ENCODE measurements at places on chromosomes 3 and 15.

DNA sequence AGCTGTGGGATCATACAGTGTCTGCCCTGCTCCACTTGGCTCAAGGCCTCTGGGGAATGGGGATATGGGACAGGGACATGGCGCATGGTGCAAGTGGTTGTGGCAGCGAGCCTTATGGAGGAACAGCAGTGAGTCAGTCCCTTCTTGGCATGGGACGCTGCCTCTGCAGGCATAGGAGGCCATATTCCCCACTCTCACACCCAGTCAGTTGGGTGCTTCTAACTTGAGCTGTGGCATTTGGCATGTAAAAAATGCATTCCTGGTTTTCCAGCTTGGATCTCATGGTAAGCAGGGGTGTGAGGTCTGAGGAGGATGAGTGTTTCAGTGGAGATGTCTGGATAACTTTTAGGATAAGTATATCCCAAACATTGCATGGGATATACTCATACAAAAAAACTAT, 31.6 kb upstream of the UBE2Q2 start:
- DNase-seq, result no peak

DNA sequence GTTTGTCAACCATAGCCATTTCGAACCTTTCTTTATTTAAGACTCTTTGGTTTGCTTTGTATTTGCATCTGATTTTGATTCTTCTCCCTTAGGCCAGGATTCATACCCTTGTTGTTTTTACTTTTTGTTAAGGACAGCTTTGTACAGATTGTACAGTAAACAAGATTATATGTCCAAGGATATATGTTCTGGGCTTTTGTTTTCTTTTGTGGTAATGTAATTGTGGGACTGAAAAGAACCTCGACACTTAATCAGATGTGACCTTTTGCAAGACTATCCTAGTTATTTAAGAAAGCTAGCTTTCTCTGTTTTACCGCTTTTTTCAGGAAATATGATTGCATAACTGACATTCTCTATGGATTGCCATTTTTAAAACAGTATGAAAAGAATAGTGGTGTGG, 67.0 kb upstream of the SAMMSON start:
- DNase-seq, result no peak

- no peak for DNase-seq
Observed at GRCh38 chr15:99057020-99057419, 47.9 kb upstream of the SYNM start.

GRCh38 chr15:90463381-90463780, 66.3 kb upstream of the CRTC3 start:
- DNase-seq, result no peak

GRCh38 chr3:111577798-111578685, 17.1 kb downstream of the ZBED2 start:
- no peak for DNase-seq

- no peak for DNase-seq
Observed at GRCh38 chr3:54994111-54994513, 66.3 kb upstream of the LRTM1 start.

DNA sequence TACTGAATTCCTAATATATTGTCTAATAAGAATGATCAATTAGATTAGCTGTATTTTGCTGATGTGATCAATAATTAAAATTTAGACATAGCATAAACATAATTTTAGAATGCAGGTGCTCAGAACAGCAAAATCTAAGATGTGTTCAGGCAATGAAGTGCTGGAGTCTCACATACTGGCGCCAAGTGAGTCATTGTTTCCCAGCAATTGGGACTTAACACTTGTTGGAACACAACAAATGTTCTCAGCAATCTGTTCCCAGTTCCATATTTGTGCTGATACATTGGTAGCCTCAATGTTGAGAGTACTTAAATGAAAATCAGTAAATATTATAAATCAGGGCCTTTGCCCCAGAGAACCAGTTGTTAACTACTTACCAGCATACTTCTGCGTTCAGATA, 619.0 kb downstream of the ROBO1 start:
- no peak for DNase-seq

GRCh38 chr3:108130236-108130635, 39.4 kb upstream of the CD47 start:
- DNase-seq, result no peak

- DNase-seq, result no peak
Observed at GRCh38 chr15:56919609-56920366, 1.3 kb downstream of the TCF12 start.

- no peak for DNase-seq
Observed at GRCh38 chr15:79539401-79539800, 107.3 kb downstream of the MINAR1 start.

- DNase-seq, result no peak
Observed at GRCh38 chr3:73508330-73508954, 116.3 kb downstream of the PDZRN3 start.

DNA sequence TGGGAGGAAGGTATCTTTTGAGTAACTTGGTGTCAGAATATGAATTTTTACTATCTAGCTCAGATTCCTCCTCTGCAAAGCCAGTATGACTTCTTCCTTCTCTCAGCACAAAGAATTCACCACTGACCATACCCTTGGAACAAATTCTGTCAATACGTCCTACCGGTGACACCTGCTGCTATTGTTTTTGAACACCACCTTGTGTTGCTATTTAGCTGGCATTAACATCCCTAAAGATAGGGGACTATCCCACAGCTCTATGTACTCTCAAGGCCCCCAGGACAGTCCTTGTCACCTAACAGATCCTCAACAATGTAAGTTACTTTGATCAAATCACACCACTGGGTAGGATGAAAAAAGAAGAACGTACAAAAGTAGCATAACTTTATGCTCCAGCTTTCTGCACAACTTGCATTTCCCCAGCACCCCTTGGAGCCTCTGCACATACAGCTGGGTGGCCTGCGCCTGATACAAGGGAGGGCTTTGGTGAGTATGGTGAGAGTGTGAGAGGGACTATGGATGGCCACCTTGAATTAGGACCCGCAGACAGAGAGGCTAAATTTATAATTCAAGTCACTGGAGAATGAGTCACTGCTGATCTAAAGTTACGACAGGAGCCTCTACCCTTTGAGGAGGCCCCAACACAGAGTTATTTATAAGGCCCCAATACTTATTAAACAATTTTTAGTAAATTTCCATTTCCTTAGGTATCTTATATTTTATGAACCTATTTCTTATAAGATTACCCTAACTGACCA, 2.3 kb upstream of the COLQ start:
- DNase-seq, result no peak

DNA sequence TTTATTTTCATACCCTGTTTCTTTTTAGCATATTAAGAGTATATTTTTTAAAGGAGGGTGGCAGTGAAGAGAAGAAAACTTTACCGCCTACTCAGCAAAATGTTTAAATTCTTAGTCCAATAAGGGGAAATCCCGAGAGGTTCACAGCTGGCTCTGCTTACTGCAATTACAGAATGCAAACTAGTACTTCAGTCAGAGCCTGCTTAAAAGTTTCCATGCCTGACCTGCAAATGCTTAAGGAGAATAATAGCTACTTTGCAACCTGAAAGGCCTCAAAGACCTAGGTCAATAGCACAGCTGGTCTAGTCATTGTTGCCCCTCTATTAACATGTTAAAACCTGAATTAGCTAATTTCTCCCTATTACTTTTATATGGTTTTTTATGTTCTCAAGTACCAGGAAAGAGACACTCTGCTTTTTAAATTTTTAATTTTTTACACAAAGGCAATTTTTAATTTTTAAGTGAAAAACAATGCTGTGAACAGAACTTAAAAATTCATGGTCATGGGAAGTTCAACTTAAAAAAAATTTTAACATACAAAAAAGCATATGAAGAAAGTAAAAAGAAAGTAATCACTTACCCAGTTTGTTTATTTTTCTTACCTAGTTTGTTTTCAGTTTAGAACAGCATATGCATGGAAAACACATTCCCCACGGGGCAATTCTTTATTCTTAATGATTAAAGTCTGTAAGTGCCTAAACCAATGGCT, 79.2 kb downstream of the P3H2 start:
- no peak for DNase-seq

- DNase-seq, result no peak
Observed at GRCh38 chr3:197289726-197290125, 8.7 kb downstream of the DLG1 start.

DNA sequence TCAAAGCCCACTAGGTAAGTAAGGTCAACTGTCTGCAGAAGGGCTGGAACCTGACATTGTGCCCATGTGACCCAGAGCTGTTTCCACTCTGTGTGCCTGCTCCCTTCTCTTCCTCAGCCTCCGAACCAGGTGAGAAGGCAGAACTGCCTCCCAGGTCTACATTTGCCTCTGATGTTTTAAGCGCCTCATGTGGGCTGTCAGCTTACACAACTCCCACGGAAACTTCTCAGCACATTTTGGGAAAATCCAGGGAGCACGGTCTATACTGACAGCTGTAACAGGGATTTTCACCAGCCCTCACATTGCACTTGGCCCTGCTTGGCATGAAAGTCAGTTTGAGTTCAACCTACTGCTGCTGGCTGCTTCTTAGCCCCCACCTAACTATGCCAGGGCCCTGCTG, 46.9 kb upstream of the SLC24A5 start:
- DNase-seq, result no peak

- DNase-seq, result no peak
Observed at GRCh38 chr3:40190056-40190455, 119.5 kb upstream of the EIF1B start.

GRCh38 chr15:73006523-73006922, 45.7 kb upstream of the NEO1 start:
- no peak for DNase-seq

DNA sequence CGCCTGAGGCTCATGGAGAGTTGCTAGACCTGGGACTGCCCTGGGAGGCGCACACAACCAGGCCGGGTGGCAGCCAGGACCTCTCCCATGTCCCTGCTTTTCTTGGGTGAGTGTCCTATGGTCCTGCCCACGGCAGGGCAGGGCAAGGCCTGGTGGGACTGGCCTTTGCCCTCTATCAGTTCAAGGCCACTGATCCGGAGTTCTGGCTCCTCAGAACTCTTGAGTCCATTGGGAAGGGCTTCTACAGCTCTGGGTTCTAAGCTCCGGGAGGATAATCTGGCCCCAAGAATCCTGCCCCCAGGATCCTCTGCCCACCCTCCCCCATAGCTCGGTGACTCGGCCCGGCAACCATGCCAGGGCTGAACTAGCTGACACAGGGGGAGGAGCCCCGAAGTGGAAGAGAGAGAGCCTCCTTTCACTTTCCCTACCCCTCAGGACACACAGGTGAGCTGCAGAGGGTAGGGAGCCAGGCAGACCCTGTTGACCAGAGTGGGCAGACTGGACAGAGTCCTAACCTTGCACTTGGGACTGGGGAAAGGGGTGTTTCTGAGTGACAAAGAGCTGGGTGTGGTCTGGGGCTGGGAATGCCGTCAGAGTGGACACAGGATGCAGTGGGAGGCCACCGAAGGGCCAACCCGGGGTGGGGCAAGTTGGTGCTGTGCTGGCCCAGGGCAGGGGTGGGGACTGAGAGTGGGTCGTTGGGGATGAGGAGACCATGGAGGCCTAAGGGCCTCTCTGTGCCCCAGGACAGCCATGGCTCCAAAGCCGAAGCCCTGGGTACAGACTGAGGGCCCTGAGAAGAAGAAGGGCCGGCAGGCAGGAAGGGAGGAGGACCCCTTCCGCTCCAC, 664 bp downstream of the PARP3 start:
- peak; percentile 65 for DNase-seq

Data from activated naive CD8-positive, alpha-beta T cell treated with anti-CD3 and anti-CD28 coated beads, Interleukin-2, amount 10 ng/mL, durations not matched to agents 7 days and 5 days (primary cell).